ENCODE measurements at places on chromosomes 5 and 9.

- DNase-seq: no peak
Measured at GRCh38 chr5:10853154-10853553, 92.1 kb upstream of the DAP start.

DNA sequence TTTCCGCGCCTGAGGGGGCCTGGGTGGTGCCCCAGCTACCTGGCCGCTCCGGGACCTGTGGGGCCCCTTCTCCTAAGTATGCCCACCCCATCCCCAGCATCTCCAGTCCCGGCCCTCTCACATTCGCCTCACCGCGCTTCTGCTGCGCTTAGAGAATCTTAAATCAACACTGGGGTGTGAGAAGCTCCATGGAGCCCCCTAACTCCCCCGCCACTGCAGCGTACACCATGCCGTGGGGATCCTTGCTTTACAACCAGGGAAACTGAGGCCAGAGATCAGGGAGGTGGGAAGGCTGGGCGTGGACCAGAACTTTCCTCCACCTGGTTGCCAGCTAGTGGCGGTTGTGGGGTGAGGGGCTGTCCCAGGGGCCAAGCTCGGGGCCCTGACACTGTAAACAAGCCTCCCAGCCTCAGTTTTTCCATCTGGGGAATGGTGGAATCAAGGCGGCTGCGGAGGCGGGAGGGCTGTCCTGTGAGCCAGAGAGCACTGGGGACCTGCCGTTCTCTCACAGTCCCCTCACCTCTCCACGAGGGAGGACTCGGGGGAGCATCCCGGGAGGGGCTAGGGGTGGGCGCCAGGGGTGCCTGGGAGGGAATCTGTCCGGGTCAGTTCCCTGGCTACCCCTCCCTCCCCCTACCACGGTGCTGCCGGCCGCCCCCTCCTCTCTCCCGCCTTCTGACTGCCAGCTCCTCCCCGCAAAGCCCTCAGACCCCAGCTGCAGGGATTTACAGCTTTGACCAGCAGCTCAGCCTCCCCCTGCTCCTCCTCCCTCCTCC, 161.2 kb downstream of the C9orf50 start:
- no peak for DNase-seq

DNA sequence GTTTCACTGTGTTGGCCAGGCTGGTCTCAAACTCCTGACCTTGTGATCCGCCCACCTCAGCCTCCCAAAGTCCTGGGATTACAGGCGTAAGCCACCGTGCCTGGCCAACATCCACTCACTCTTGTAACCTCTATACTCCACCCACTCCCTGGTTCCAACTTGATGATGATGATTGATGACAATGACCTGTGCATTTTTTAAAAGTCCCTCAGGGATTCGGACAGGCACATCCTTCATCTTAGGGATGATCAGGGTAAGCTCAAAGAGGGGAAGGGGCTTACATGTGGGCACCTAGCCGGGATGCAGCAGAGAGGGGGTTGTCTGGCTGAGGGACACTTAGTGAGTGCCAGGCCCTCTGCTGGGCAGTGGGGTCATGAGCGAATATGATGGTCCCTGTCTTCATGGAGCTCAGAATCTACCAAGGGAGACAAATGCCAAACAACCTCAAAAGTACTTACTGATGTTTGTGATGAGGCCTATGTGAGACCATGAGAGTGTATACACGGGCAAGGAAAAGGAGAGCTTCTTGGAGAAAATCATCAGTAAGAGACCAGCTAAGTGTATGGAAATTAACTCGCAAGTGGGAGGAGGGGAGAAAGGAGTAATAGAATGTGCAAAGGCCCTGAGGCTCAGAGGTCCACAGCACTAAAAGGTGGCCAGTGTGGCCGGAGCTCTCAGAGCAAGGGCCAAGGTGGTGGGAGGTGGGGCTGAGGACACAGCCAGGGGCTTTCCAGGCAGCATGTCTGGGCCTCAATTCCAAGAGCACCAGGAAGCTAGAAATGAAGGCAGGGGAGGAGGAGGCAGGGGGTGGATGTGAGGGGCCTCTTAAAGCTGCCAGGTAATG, 27.4 kb downstream of the LHX2 start:
- DNase-seq: no peak

DNA sequence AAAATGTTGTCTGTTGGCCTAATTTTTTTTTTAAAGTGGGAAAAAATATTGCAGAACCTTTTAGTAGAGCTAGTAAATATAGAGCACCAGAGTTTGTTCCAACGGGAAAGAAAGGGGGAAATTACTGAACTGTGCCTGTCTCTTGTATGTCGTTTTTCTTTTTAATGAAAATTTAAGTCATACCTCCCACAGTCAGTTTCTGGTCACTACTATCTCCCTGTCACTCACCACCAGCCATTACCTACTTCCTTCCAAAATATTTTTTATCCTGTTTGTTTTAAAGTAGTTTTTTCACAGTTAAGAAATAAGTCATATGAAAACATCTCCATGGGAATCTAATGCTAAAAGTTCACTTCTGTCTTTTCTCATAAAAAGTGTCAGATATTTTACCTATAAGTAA, 21.3 kb downstream of the GPR151 start:
- DNase-seq: no peak

GRCh38 chr5:102975045-102975444, 144.9 kb downstream of the GIN1 start:
- no peak for DNase-seq

DNA sequence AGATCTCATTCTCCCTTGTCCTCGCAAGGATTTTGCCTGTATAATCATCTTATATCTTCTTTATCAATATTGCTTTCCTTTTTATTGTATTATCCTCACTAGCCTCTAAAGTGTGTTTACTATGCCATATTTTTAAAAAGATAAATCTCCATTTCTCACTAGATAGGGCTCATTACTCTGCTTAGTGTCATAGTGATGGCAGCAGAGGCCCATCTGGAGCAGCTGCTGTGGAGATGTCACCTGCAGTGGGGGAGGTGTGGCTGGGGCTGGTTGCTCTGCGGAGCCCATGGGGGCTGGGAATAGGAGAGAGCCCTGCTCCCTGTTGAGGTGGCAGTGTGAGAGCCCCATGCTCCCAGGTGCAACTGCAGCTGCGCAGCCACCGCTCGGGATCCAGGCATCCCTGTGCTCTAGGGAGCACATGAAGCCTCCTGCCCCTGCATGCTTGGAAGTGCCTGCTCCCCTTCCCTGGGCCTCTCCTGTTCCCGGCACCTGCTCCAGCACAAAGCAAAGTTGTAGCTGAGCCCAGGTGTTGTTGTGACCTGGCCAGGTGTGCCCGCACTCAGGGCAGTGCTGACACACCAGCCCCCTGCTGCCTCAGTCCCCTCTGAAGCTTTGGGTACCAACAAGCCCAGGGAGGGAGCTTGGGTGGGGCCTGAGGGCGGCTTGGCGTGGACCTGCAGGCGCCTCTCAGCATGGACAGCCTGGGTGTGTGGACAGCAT, 144.6 kb upstream of the MRPS30 start:
- peak; percentile 71 for DNase-seq

DNA sequence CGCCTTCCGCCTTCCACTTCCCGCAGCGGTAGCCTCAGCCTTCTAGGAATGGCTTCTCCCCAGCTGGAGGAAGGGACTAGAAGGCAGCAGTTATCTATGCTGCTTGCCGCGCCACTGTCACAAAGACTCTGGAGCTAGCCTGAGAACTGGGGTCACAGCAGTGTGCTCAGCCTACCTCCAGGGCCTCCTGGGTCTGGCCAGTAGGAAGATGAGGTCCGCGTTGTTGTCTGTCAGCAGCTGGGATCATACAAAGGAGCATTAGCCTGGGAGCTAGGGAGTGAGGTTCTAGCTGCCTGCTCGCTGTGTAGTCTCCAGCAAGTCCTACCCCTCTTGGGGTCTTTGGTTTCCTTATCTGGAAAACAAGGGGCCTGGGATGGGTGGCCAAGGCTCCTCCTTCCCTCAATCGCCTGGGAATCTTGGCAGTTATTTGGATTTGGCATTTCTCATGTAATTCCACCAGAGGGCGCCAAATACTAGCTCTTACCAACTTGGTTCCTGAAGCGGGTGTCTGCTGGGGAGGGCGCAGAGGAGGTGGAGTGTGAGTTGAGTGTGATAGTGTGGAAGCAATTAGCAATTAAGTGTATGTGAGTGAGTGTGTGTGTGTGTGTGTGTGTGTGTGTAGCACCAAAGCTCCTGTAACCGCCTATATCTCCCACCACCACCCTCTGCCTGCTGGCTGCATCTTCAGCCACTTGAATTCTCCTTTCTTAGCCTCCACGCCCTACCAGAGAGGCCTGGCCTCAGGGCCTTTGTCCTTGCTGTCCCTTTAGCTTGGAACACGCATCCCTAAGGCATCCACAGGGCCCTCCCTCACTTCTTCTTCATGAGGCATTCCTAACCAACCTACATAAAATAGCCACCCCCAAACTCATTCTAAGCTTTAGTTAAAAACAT, 97.1 kb downstream of the ENTREP1 start:
- no peak for DNase-seq

GRCh38 chr9:134875371-134875770, 5.2 kb upstream of the FCN2 start:
- no peak for DNase-seq

DNA sequence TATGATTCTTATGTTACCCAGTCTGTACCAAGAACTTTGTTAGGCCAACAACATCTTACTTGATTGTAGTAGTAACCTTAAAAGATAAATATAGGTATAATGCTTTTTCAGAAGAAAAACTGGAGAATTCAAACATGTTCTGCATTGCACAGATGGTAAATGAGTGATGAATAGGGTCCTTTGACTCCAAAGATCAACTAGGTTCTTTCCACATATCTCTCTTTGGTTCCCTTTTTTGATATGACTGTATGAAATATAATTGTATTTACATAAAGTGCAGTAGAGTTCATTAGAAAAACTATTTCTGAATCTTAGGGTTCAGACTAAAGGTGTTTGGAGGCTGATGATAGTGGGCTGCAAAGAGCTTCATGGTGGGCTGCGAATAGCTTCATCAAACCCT, 150.5 kb upstream of the CDKN2B start:
- no peak for DNase-seq

DNA sequence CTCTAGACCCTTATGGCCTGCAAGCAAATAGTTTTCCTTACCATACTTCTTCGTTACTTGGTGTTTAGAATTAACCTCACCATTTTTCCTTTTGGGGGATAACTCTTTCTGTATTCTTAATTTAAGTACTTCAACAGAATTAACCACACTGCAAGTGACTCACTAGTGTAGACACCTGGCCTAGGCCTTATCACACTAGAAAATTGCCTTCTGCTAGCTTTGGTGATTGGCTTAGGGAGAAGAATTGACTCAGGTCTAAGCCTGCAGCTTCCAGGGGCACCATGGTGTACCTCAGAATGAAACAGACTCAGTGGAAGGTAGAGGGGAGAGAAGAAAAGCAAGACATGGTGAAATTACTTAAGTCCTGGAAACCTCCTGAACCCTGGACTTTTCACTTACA, 112.8 kb upstream of the HMHB1 start:
- no peak for DNase-seq
